ENCODE measurements at places on chromosomes 2 and 18.

GRCh38 chr2:202632682-202633290 is 2.0 kb upstream of the FAM117B start:
- DNase-seq, result no peak

DNA sequence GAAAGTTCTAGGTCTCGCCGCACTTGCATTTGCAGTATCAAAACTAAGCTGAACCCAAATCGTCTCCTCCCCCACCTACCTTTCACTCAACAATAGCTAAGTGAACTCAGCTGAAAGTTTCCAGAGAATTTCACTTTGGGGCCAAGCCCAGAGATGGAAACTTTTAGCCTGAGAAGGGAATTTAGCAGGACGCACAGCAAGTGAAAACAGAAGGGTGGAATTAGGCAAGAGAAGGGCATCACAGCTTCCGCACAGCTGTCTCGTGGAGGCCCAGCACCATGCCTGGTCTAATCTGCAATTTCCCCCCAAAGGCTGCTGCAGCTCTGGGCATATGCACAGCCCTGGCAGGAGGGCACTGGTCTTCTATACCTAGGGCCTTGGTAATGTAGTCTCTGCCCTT is 262.0 kb downstream of the TNS1 start:
- no peak for DNase-seq

DNA sequence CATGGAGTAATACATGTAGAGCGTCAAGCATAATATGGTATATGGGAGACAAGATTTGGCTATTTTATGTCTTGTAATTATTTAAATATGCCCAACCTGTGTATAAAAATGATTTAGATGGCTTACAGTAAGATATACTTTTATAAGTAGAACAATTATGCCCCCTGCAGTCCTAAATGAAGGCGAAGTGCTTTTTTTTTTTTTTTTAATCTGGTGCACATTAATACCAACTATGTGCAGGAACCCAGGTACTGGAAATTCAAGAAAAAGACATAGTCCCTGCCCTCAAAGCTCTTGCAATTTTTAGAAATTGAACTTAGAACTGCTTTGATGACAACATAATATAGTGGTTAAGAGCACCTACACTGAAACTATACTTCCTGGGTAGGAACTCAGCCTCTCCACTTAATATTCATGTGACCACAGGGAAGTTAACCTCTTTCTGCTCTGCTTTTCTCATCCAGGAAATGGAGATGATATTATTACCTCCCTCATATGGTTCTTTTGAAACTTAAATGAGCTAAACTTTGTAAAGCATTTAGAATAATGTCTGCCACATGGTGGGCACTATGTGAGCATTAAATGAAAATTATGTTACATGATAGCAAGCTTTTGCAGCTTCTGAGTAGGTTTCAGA is 38.1 kb downstream of the AFTPH start:
- DNase-seq, result no peak

DNA sequence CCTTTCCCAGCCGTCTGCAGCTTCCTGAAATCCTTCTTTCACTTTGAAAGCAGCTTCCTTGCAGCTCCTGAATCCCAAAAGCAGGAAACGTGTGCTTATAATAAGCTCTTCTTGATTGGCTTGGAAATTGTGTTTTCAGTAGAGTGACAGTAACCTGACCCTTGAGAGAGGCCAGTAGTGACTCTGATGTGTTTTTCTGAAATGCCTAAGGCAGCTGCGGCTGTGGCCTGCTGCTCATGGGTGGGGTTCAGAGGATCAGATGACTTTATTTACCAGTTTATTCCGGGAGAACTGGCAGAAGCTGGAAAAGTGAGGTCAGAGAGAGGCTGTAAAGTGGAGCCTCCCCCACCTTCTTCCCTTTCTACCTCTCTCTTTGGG is 31.9 kb upstream of the RPIA start:
- no peak for DNase-seq

Measured in stimulated activated CD8-positive, alpha-beta memory T cell treated with anti-CD3 and anti-CD28 coated beads, Interleukin-4, amount 100 ng/mL, for 1 hour (primary cell).